Activated naive CD4-positive, alpha-beta T cell treated with anti-CD3 and anti-CD28 coated beads for 36 hours (primary cell): ENCODE measurements at places on chromosomes 12 and 14. TPM values are rescaled to one million over a fixed set of nuclear protein-coding genes. Genes with fewer than 3 reads are reported as not detected.

- H3K27ac ChIP-seq: no peak overlapping the region
- no peaks in the 10 kb centered on the region for H3K27me3 ChIP-seq
- no peak for DNase-seq
- no peaks in the 10 kb centered on the region for H3K36me3 ChIP-seq
- no peak overlapping the region for H3K4me3 ChIP-seq
These were observed 782.5 kb downstream of the TMTC2 start for GRCh38 chr12:83468988-83469908.

GRCh38 chr12:11902525-11902875, 168.2 kb upstream of the BCL2L14 start:
- H3K36me3 ChIP-seq: peaks cover 5% of the 10 kb centered on the region
- peak overlapping the region; percentile 54 for H3K4me3 ChIP-seq
- H3K27me3 ChIP-seq: no peaks in the 10 kb centered on the region
- H3K4me1 ChIP-seq: peaks cover 35% of the 10 kb centered on the region

DNA sequence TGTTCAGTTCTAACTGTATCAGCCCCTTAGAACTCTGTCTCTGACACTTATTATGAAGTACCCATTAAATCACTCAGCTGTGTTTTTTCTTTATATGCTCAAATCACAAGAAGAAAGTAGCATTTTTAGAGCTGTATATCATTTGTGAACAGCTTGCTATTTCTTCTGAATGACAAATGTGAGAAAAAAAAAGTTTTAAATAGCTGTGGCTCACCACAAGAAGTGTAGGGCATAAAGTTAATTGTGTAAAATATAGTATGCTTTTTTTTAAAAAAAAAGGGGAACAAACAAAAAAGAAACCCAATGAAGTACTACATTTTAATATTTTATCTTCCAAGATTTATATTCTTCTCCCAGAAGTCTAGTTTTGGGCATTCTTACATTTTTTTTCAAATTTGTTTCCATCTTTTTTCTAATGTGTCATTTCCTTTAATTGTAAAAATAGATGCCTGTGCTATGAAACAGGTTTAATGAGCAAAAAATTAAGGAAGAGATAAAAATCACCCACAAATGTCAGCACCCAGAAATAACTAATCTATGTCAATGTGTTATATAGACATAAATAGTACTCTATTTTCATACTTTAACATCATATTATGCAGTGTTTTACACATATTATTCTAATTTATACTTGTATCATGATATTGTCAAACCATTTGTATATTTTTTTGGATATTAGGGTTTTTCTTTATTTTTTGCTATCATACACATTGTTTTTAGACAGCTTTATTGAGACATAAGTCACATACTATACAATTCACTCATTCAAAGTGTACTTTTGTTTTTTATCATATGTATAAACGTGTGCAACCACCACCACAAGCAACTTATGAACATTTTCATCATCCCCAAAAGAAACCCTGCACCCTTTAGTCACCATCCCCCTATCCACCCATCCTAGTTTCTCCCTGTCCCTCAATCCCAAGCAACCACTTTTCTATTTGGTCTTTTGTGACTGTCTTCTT, 22.4 kb upstream of the LRRK2 start:
- H3K27ac ChIP-seq: no peak overlapping the region
- H3K4me1 ChIP-seq: no peaks in the 10 kb centered on the region
- no peak for DNase-seq
- no peak overlapping the region for H3K4me3 ChIP-seq

DNA sequence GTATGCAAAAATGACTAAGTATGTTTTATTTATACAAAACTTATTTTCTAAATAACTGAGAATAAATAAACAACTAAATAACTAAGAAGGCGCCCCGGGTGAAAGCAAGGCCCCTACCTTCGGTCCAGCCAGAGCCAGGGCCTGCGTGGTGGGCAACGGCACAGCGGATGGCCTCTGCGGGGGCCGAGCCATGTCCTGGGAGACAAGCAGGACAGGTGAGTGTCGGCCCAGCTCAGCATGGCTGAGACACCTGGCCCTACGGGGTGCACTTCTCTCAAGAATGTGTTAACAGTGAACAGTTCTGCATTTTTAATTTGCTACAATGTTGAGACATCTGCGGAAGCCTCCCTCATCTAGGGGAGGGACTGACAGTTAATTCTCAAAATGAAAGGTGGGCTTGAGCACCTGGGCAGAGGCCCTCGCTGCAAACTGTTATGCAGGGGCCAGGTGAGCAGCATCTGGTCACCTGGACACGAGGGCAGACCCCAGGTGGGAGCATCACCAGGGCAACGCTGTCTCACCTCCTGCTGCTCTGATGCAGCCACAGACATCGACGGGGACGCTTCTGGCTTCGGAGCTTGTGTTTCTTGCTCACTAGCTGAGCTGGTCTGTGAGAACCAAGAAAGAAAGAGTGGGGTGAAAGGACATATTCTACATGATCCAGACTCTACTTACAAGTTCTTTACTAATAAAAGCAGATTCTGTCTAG, 31.8 kb downstream of the AMN start:
- no peaks in the 10 kb centered on the region for H3K36me3 ChIP-seq
- no peak for DNase-seq
- no peak overlapping the region for H3K27ac ChIP-seq
- no peaks in the 10 kb centered on the region for H3K27me3 ChIP-seq

GRCh38 chr12:45418520-45418919, 202.6 kb downstream of the ANO6 start:
- no peak overlapping the region for H3K27ac ChIP-seq
- H3K36me3 ChIP-seq: peaks cover 33% of the 10 kb centered on the region
- H3K4me3 ChIP-seq: no peak overlapping the region

DNA sequence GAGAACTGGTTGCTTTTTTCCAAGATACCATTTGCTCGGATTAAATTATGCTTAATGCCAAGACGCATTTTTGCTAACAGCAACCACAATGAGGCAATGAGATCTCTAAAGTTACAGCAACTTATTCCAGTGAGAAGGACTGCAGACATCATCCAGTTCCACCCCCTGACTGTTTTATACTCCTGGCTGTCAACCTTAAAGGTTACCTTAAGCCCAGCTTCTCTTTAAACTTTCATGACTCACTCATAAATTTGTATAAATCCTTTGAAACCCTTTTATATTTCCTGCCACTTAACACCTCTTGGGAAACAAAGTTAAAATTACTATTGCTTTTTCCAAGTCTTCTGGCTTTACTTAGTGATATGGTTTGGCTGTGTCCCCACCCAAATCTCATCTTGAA, 80.2 kb downstream of the TMTC1 start:
- H3K36me3 ChIP-seq: no peaks in the 10 kb centered on the region
- no peak for DNase-seq
- H3K4me1 ChIP-seq: no peaks in the 10 kb centered on the region

- DNase-seq: no peak
- H3K27ac ChIP-seq: no peak overlapping the region
- H3K36me3 ChIP-seq: no peaks in the 10 kb centered on the region
- H3K4me3 ChIP-seq: no peak overlapping the region
These were observed 2.0 kb upstream of the CACNA2D4 start for GRCh38 chr12:1920436-1920835.

DNA sequence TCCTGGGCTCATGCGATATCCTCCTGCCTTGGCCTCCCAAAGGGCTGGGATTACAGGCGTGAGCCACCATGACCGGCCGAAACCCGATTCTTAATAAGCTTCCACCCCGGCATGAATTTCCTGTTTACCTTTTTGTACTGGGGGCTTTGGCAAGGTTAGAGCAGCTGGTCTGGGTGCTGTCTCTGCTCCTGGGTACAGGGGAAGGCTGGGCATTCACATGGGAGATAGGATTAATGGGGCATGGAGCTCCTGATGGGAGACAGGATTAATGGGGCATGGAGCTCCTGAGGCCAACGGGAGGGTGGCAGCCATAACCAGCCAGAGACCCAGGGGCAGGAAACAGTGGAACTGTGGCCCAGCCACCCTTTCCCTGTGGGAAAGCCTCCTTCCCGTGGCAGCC, 69.5 kb upstream of the DICER1 start:
- H3K4me1 ChIP-seq: no peaks in the 10 kb centered on the region
- no peaks in the 10 kb centered on the region for H3K36me3 ChIP-seq
- H3K27me3 ChIP-seq: peaks cover 4% of the 10 kb centered on the region
- no peak overlapping the region for H3K27ac ChIP-seq
- no peak overlapping the region for H3K4me3 ChIP-seq

GRCh38 chr12:2492236-2492635, 302.5 kb upstream of the FKBP4 start:
- no peaks in the 10 kb centered on the region for H3K4me1 ChIP-seq
- H3K4me3 ChIP-seq: no peak overlapping the region
- no peak for DNase-seq
- no peaks in the 10 kb centered on the region for H3K36me3 ChIP-seq
- peaks cover 20% of the 10 kb centered on the region for H3K27me3 ChIP-seq

- no peaks in the 10 kb centered on the region for H3K36me3 ChIP-seq
- no peak for DNase-seq
- H3K27me3 ChIP-seq: no peaks in the 10 kb centered on the region
- H3K27ac ChIP-seq: no peak overlapping the region
These were observed 667.2 kb downstream of the GALC start for GRCh38 chr14:87325741-87326140.

GRCh38 chr14:61551384-61551783, 143.9 kb upstream of the HIF1A start:
- H3K4me3 ChIP-seq: no peak overlapping the region
- peak overlapping the region; percentile 97 for H3K27ac ChIP-seq
- DNase-seq: no peak
- no peaks in the 10 kb centered on the region for H3K27me3 ChIP-seq
- H3K4me1 ChIP-seq: peaks cover 71% of the 10 kb centered on the region

GRCh38 chr12:70355972-70356371, 10.1 kb upstream of the KCNMB4 start:
- H3K27me3 ChIP-seq: no peaks in the 10 kb centered on the region
- no peak for DNase-seq

GRCh38 chr12:110084314-110085015, 36.1 kb upstream of the C12orf76 start:
- H3K27me3 ChIP-seq: peaks cover 3% of the 10 kb centered on the region
- no peak for DNase-seq
- no peak overlapping the region for H3K27ac ChIP-seq
- no peak overlapping the region for H3K4me3 ChIP-seq
- H3K36me3 ChIP-seq: no peaks in the 10 kb centered on the region
- H3K4me1 ChIP-seq: peaks cover 5% of the 10 kb centered on the region

GRCh38 chr12:132660052-132660451, 27.1 kb downstream of the POLE start:
- DNase-seq: no peak
- H3K36me3 ChIP-seq: peaks cover 65% of the 10 kb centered on the region
- H3K4me3 ChIP-seq: no peak overlapping the region
- H3K27me3 ChIP-seq: no peaks in the 10 kb centered on the region
- H3K27ac ChIP-seq: no peak overlapping the region

- no peaks in the 10 kb centered on the region for H3K36me3 ChIP-seq
- no peak overlapping the region for H3K4me3 ChIP-seq
- no peaks in the 10 kb centered on the region for H3K27me3 ChIP-seq
- no peak overlapping the region for H3K27ac ChIP-seq
- no peaks in the 10 kb centered on the region for H3K4me1 ChIP-seq
These were observed 152.7 kb downstream of the NTF3 start for GRCh38 chr12:5584412-5585175.

- no peaks in the 10 kb centered on the region for H3K36me3 ChIP-seq
- H3K4me1 ChIP-seq: no peaks in the 10 kb centered on the region
- H3K27me3 ChIP-seq: no peaks in the 10 kb centered on the region
- H3K27ac ChIP-seq: no peak overlapping the region
- no peak overlapping the region for H3K4me3 ChIP-seq
- DNase-seq: no peak
These were observed 309.5 kb downstream of the ATXN7L3B start for GRCh38 chr12:74847169-74847568.

- no peaks in the 10 kb centered on the region for H3K27me3 ChIP-seq
- H3K4me3 ChIP-seq: no peak overlapping the region
- H3K27ac ChIP-seq: no peak overlapping the region
- H3K4me1 ChIP-seq: no peaks in the 10 kb centered on the region
- no peak for DNase-seq
These were observed 1472.8 kb downstream of the AACS start for GRCh38 chr12:126537961-126538530.

GRCh38 chr12:57142121-57142520, 5.3 kb downstream of the LRP1-AS start:
- no peak for DNase-seq
- H3K27ac ChIP-seq: no peak overlapping the region
- H3K27me3 ChIP-seq: no peaks in the 10 kb centered on the region
- H3K4me1 ChIP-seq: peaks cover 6% of the 10 kb centered on the region

- no peak overlapping the region for H3K27ac ChIP-seq
- no peaks in the 10 kb centered on the region for H3K27me3 ChIP-seq
- peaks cover 15% of the 10 kb centered on the region for H3K36me3 ChIP-seq
- peaks cover 9% of the 10 kb centered on the region for H3K4me1 ChIP-seq
- H3K4me3 ChIP-seq: no peak overlapping the region
- DNase-seq: no peak
These were observed 14.7 kb downstream of the ZNF641 start for GRCh38 chr12:48336061-48336460.

DNA sequence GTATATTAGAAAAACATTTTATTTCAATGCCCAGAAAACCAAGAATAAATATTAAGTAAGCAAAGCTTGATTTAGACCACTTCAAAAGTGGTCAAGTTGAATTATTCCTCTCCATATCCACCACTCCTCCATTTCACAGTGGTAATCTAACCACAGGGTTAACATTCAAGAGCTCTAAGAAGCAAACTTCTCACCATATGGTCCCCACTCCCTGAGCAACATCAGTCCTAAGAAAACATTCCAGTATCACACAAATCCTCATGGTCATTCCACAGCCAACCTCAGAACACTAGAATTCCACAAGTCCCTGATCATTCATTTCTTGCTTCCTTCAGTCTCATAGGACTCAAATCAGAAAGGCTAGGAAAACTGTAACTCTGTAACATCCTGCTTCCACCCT, 47.9 kb downstream of the ST8SIA1 start:
- H3K4me3 ChIP-seq: no peak overlapping the region
- H3K27me3 ChIP-seq: no peaks in the 10 kb centered on the region
- no peak overlapping the region for H3K27ac ChIP-seq
- peaks cover 22% of the 10 kb centered on the region for H3K4me1 ChIP-seq
- no peaks in the 10 kb centered on the region for H3K36me3 ChIP-seq

Gene SLC8A3
- total RNA-seq: 0.57 TPM

Gene CACNA2D4
- total RNA-seq: 2.7 TPM

Gene SPTB
- 0.42 TPM for total RNA-seq

Gene CCT2
- 268 TPM for total RNA-seq

Gene GSC
- not detected for total RNA-seq

Gene SERPINA10
- not detected for total RNA-seq
